A172 (cell line): ENCODE measurements at places on chromosomes 2 and 18. TPM values are rescaled to one million over a fixed set of nuclear protein-coding genes. Genes with fewer than 3 reads are reported as not detected.
A peak's percentile ranks its signal among the peaks of the same experiment; 100 is the strongest.

TUBA3D gene
- not detected in 2 replicates for total RNA-seq

GRCh38 chr2:1741851-1742250, 2.5 kb downstream of the PXDN start:
- no peak for DNase-seq

DNA sequence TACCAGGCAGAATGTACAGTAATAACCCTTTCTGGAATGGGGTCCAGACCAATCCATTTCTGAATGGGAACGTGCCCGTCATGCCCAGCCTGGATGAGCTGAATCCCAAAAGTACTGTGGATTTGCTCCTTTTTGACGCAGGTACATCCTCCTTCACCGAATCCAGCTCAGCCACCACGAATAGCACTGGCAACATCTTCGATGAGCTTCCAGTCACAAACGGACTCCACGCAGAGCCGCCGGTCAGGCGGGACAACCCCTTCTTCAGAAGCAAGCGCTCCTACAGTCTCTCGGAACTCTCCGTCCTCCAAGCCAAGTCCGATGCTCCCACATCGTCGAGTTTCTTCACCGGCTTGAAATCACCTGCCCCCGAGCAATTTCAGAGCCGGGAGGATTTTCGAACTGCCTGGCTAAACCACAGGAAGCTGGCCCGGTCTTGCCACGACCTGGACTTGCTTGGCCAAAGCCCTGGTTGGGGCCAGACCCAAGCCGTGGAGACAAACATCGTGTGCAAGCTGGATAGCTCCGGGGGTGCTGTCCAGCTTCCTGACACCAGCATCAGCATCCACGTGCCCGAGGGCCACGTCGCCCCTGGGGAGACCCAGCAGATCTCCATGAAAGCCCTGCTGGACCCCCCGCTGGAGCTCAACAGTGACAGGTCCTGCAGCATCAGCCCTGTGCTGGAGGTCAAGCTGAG, 89.6 kb downstream of the SH3BP4 start:
- no peak for DNase-seq

- no peak for DNase-seq
These were observed 14.5 kb upstream of the PAPOLG start for GRCh38 chr2:60741576-60741975.

DNA sequence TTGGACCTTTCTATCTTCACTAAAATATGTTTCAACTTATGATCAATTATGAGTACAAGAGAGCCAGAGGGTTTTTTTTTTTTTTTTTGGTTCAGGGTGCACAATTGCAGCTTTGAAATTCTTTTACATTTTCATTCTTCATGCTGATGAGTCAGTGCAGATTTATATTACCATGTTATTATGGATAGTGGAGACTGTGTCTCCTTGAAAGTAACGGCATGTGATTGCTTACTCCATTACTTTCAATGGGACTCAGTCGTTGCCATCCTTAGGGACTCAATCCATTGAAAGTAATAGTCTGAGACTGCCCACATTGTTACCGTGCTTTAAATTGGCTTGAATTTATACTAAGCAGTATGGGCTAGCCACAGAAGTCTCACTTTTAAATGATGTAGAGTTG, 286.5 kb upstream of the FANCL start:
- no peak for DNase-seq

DNA sequence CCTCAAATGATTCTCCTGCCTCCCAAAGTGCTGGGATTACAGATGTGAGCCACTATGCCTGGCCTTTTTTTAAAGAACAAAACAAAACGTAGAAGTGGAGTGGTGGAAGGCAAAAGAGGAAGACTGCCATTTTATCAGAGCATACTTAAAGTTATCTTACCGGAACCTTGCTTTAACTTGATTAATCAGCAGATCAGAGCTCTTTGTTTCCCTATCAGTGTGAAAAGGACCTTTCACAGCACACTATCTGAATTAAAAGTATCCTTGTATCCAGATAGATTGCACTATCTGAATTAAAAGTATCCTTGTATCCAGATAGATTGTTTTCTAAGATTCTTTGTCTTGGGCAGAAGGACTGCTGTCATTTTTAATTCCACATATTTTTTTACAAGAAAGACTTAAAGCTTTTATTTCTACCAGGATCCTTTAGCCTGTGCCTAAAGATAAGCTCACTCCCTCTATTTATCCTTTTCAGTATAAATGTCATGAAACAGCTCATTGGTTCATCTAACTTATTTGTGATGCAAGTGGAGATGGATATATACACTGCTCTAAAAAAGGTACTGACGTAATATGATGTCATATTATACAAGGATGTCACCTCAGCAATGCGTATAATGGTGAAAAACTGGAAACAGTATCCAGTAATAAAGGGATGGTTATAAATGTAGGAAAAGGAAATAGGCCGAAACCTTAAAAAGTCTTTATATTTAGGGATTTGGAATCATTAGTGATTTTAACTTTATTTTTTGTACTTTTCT, 17.8 kb downstream of the GMCL1 start:
- DNase-seq, result no peak

RAB11FIP5 gene
- total RNA-seq, result 52.2 and 58.8 TPM in 2 replicates

KIAA2012 gene
- total RNA-seq, result not detected in 2 replicates

- DNase-seq, result no peak
These were observed 124.0 kb downstream of the HDAC4 start for GRCh38 chr2:239276851-239277250.

DNA sequence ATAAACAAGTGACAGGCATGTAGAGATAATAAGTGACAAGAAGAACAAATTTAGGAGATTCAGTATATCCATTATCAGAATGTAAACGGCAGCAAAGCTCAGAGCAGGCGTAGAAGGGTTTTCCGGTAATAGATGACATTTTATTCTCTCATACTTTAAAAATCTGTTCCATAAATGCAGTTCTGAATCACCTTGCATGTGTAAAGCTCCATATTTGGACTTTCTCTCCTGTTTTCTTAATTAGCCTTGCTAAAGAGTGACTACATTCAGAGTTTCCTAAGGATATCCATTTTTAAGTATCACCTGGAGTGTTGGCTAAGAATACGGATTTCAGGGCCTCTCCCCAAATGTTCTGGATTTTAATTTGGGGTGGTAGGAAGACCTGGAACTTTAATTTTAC, 122.0 kb downstream of the SPP2 start:
- DNase-seq, result no peak

STAT4 gene
- total RNA-seq, result 0.55 and 0.93 TPM in 2 replicates

- DNase-seq, result no peak
These were observed 851 bp downstream of the EIF2AK3 start for GRCh38 chr2:88626171-88627054.

DNA sequence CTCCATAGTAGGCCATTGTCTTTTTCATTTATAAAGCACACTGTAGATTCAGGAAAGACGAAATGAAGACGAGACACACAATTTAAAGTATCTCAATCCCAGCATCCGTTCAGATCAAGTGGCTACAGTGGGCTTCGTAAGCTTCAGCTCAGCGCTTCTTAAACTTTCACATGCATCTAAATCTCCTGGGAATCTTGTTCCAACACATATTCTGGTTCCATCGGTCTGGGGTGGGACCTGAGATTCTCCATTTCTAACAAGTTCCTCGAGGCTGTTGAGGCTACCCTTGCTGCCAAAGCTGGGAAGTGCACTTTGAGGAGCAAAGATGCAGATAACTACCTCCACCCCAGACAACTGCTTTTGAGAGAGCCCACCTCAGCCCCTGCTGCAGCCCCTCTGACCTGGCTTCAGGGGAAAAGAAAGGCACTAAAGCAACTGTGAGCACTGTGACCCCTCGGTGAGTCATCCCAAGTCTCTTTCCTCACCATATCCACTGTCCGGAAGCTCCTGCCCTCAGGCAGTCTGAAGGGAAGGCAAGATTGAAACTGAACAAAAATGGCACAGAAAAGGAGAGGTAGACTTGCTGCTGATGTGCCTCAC, 201.1 kb upstream of the FBXO11 start:
- DNase-seq, result peak; percentile 76
